EH (cell line): ENCODE measurements at places on chromosomes 3 and 15.

- no peak for DNase-seq
Observed at GRCh38 chr3:156826896-156827882, 1.0 kb downstream of the LEKR1 start.

DNA sequence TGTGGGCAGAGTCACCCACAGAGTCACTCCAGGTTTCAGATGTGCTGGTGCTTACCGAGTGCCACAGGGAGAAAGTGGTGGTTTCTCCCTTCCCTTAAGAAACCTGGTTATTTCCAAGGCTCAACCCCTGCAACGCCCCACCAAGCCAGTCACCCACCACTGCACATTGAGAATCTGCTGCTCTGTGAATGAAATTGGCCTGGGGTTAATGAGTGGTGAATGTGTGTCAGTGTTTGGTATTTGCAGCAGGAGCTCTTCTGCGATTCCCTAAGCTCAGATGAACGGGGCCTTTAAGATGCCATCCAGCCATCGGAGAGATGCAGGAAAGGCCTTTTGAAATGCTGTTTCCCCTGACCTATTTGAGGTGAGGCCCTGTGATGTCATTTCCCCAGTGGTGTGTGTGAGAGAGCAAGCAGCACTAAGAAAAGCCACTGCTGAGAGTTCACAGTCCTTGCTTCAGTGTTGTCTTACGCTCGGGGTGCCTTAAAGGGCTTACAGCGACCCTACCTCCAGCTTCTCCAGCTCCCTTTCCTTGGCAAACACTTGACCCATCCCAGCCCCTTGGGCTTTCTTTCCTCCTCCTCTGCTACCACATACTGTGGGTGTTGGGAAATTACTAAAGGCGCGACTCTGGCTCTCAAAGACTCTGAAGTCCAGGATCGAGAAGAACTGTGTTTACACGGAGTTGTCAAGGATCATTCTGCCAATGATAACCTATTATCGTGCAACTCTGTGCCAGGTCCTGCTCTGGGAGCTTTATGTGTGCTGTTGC lies 68.9 kb downstream of the SMAD3 start:
- no peak for DNase-seq

DNA sequence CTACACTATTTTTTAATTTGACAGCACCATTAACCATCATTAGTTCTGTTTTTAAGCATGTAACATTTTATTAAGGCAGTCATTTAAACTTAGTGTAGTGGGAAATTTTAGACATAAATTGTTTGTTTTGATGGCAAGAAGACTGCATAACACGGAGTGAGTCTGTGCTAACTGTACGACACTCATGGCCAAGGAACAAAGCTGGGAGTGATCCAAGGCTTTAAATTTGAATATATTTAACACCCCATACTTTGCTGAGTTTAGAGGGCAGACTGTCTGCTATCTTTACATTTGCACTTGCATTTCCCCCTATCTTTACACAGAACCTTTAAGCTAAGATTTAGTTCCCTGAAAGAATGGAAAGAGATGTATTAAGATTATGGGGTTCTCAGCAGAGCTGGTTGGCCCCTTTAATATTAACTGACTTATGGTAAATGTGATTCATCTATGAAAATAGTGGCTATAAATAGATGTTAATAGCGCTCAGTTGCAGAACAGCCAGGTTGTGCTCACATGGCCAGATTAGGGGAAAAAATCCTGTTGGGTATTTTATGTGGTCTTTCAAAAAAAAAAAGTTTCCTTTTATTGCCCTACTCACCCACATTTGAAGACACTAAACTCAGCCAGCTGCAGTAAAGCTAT lies 120.7 kb downstream of the CMSS1 start:
- peak; percentile 79 for DNase-seq

GRCh38 chr15:94234300-94234699 lies 2.9 kb downstream of the MCTP2 start:
- no peak for DNase-seq

DNA sequence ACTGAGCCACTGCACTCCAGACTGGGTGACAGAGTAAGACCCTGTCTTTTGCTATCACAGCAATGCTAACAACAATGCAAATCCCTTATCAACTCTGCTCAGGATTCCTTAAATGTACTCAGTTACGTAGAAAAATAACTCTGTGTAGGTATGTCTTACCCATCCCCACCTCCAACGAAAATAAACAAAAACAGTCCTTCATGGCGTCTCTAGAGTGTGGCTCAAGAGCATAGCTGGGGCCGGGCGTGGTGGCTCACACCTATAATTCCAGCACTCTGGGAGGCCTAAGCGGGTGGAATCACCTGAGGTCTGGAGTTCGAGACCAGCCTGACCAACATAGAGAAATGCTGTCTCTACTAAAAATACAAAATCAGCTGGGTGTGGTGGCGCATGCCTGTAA lies 13.2 kb upstream of the NCKIPSD start:
- DNase-seq, result no peak

GRCh38 chr3:89245612-89246011 lies 138.2 kb downstream of the EPHA3 start:
- DNase-seq, result no peak

- no peak for DNase-seq
Observed at GRCh38 chr15:58407236-58407775, 24.5 kb upstream of the LIPC start.

GRCh38 chr3:65811086-65811761 lies 227.5 kb downstream of the MAGI1 start:
- peak; percentile 39 for DNase-seq

DNA sequence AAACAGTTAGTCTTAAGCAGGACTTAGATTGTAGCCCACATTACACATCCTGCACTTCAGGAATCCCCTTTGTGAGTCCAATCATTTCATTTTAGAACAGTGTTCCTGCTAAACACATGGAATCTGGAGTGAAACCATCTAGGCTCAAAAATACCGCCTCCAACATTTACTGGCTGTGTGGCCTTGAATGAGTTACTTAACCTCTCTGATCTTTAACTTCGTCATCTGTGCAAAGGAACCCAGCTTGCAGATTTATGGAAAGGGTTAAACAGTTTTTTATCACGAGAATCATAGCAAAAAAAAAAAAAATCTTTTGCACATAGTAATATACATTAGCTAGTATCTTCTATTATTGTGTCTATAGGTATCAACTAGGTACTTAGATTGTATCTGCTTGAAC lies 8.0 kb upstream of the LRTM1 start:
- DNase-seq, result no peak

DNA sequence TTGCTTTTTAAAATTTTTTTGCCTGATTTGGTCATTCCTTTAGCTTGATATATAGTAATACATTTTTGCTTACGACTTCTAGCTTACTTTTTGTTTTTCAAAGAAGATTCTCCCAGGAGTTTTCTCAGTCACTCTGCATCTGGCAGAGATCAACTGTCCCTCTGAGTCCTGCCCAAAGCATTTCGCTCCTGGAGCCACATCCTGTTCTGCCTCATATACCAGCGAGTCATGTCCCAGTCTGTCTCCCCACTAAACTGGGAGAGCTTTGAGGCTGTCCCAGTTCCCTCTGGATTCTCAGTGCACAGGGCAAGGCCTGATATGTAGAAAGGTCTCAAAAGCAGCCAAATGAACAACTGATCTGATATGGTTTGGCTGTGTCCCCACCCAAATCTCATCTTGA lies 326.3 kb downstream of the ARRDC4 start:
- DNase-seq, result peak; percentile 40

GRCh38 chr15:80937718-80938117 lies 51.9 kb downstream of the MESD start:
- DNase-seq, result no peak

DNA sequence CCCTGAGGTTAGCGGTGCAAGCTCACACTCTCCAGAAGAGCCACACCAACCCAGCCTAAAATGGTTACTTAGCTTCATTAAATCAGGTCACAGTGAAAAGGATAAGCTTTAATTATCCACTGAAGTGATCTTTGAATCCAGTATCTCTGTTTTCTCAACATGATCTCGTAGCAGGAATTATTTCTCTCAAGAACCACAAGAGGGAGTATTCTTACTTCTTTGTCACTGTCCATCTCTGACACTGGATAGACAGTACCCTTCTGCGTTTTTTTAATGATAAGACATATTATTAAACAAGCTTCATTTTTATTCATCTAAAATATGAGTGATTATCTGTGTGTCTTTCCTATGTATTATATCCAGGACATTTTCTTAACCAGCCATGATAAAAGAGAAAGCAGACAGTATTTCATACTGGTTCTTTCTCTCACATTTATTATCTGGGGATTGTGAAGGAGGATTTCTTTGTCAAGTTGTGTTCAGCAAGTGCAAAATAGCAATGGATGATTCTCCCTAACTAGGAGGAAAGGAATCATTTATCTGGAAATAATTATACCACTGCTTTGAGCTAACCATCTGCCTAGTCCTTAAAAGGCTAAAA lies 105.4 kb upstream of the CCDC54 start:
- DNase-seq, result peak; percentile 63

DNA sequence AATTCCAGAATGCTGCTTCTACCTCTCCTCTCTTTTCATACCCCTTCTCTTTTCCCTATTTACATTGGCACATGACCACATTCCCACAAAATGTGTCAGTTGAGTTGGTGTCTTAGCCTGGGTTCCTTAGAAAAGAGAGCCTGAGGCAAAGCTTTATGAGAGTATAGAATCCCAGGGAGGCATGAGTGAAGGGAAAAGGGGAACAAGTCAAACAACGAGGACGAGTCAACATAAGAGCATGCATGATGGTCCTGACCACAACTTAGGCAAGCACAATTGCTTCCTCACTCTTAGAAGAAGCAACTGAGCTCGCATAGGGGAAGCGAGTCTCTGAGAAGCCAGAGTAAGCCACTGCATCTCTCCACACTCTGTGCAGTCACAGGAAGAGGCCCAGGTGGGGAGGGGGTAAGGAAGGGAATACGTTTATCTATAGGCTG lies 15.4 kb upstream of the ZNF774 start:
- DNase-seq, result peak; percentile 99

DNA sequence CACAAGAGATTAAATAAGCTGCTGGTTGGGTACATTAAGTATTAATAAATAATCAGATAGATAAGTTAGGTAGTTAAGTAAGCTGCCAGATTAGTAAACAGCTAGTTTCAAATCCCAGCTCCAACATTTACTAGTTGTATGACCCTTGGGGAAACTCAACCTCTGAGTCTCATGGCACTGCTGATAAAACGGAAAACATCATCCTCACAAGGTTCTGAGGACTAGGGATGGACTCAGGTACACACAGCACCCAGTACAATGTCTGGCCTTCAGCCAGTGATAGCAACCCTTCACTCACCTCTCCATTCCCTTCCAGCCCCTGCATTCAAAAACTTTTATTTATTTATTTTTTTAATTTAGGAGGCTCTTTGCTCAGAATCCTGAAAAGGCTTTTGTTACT lies 32.3 kb downstream of the B3GNT5 start:
- DNase-seq, result no peak

DNA sequence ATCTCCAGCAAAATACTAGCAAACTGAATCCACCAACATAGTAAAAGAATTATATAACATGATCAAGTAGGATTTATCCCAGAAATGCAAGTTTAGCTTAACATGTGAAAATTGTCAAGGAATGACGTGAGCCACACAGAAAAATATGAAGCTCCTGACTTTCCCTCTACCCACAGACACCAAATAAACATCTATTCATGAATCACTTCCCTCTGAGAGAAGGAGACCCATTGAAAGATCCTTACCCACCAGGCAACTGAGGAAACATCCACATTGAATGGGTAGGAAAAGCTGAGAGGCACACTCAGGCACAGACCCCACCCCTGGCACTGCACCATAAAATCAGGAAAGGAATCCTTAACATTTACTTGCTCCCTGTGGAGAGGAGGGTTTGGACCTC lies 102.2 kb upstream of the MANF start:
- DNase-seq, result peak; percentile 77

- DNase-seq, result peak; percentile 23
Observed at GRCh38 chr3:146469150-146470017, at the start of gene PLSCR2. Gene PLSCR2 (minus strand): TSS chr3:146469561. CDS start chr3:146459904, 9,657 bp downstream.

DNA sequence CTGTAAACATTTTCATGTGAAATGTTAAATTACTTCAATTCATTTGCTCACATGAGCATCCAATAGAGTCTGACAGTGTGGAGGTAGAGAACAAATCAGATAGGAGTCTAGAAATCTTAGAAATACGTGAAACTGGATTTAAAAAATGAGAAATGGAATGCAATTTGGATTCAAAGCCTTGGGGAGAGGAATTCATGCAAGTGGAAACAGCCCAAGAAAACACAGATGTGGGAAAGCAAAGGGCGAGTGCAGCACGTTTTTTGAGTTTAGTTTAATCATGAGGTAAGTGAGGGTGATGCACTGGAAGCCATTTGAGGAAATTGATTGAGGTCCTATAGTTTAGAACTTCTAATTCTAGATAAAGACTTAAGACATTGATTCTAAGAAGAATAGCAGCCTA lies 434.7 kb downstream of the C3orf38 start:
- DNase-seq, result no peak

GRCh38 chr15:85491691-85492090 lies 111.3 kb downstream of the AKAP13 start:
- no peak for DNase-seq

DNA sequence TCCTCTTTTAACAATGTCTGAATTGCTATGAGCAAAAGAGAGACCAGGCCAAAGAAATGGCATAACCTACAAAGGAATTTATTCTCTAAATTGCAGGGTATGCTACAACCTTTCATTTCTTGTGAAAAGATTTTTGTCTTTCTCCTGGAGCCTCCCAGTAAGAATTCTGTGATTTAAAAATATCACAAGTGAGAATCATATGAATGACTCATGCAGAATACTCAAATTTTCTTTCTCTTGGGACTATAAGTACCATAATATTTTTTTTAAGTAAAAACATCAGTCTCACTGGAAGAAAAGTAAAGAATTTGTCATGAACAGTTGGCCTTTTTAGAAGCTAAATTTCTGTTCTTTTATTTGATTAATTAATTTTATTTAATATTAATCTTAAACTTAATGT lies 26.3 kb downstream of the SYNPR start:
- no peak for DNase-seq

- no peak for DNase-seq
Observed at GRCh38 chr3:12318758-12319621, 30.1 kb downstream of the PPARG start.

- DNase-seq, result peak; percentile 72
Observed at GRCh38 chr3:33826688-33827087, 28.3 kb downstream of the PDCD6IP start.

- no peak for DNase-seq
Observed at GRCh38 chr15:99108993-99109392, 4.1 kb downstream of the SYNM start.

DNA sequence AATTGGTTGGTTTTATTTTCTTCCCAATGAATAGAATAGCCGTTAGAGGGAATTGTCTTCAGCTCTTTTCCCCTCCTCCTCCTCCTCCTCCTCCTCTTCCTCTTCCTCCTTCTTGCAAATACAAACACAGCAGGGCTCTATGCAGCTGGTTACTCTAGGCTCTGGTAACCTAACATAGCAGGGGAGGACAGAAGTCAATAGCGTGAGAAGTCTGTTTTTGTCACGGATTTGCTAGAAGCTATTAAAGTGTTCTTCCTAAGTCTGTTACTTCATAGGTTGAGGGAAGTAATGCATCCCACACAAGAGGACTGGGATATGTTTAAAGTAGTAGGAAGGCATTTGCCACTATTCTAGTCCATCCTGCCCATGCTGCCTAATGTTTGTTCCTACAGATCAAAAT lies 374.7 kb upstream of the TPRG1 start:
- DNase-seq, result no peak

DNA sequence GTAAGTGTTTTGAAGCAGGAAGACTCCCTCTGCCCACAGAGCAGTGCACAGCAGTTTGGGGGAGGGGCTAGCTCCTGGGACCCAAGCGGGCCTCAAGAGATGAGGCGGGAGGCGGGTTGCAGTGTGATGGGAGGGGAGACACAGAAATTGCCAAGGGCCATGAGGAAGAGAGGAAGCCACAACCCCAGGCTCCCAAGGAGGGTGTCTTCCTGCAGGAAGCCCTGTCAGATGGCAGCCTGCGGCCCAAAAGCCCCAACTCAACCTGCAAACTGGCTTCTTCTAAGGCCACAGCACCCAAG lies 7.3 kb upstream of the ISLR2 start:
- DNase-seq, result no peak
